ENCODE measurements at places on chromosomes 12 and 14.

DNA sequence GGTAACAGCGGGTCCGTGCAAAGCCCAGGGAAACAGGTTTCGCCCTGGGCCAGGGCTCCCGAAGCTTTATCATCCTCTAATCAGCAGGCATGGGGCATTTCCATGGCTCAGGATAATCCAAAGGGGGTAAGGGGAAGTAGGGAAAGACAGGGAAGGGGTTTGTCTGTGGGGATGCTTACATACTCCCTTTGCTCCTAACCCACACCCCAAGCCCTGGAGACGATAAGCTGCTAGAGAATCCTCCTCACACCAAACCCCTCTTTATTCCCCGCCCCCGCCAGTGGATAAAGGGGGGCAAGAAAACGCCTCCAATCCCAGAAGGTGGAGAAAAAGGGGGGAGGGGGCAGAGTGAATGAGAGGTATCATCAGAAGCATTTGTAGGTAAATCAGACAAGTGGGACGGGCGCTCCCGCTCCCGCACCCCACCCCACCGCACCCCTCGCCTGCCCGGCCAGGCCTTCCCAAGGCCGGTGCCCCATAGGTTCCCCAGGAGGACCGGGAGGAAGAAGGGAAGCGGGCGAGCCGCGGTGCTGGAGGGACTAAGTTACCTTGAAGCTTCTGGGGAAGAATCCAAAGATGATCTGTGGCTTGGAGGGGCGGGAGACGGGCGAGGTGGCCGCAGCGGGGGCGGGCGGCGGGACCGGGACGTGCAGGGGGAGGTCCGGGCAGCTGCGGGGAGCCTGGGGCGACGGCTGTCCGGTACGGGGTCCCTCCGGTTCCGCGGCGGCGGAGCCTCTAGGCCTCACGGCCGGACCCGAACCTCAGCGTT, 762 bp downstream of the PPP2R5E start:
- no peak for DNase-seq

GRCh38 chr12:119406308-119406707, 71.8 kb downstream of the CCDC60 start:
- DNase-seq: no peak

GRCh38 chr14:49691031-49691430, 1.9 kb upstream of the KLHDC1 start:
- no peak for DNase-seq

- DNase-seq: no peak
Observed at GRCh38 chr12:128797119-128798118, 26.3 kb downstream of the SLC15A4 start.

DNA sequence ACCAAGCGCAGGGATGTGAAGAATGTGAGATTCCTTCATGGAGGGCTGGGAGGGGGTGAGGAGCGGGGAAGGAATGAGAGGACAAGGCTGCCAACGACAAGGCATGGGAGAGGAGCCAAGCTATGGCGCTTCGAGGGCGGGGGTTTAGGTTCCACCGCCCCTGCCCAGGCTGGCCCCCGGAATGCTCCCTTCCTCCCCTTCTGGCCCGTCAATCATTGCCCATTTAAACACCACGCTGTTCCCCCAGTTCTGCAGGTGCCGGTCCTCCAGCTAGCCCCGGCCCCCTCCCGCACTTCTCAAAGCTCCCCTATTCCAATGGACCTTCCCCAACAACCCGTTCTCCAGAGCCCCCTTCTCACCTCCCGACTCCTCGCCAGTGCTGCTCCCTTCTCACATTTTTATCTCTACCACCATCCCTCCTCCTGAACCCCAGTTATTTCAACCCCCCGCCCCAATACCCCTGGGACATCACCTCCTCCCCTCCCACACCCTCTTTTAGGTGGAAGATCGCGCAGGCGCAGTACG, 428 bp downstream of the RNF41 start:
- no peak for DNase-seq

- peak; percentile 34 for DNase-seq
Observed at GRCh38 chr12:55830601-55831446, 1.4 kb upstream of the DNAJC14 start.

GRCh38 chr14:56501909-56502530, 77.6 kb upstream of the TMEM260 start:
- no peak for DNase-seq

DNA sequence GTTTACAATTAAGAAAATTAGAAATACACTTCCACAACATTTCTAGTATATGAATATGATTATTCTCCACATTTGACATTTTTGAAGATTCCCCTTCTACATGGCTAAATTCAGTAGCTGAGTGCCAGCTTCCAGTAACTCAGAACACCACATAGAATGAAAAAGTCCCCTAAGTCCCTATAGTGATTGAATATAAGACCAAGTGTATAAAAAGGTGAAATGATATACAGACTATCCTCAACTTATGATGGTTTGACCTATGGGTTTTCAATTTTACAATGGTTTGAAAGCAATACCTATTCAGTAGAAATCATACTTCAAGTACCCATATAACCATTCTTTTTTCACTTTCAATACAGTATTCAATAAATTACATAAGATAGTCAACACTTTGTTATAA, 15.8 kb downstream of the ATL1 start:
- no peak for DNase-seq

DNA sequence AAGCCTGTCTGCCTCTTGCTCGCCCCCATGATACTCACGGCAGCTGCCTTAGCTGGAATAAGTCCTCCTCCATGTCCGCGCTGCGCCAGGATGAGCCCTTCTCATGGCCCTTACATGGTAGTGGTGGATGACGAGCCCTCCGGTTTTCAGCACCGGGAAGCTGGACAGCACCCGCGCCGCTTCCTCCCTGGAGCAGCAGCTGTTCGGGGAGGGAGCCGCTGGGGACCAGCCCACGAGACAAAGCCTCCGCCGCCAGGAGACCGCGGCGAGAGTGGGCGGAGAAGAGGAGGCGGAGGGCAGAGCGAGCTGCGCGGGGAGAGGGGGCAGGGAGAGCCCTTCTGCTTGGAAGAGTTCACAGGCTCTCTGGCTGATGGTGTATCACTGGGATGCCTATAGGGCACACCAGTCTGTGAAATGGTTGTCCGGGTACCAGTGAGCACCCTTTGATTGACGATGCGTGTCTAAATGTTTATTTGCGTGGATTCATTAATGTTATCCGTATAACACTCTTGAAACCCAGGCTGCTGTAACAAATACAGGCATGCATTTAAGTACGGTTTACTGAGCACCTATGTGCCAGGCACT, at the start of gene SVOP:
SVOP (minus strand) TSS at position 273 of the 585 bp plus-strand sequence; CDS start at position 73, 200 bp downstream.
- no peak for DNase-seq

- no peak for DNase-seq
Observed at GRCh38 chr12:105400227-105400626, 69.7 kb downstream of the C12orf75 start.

DNA sequence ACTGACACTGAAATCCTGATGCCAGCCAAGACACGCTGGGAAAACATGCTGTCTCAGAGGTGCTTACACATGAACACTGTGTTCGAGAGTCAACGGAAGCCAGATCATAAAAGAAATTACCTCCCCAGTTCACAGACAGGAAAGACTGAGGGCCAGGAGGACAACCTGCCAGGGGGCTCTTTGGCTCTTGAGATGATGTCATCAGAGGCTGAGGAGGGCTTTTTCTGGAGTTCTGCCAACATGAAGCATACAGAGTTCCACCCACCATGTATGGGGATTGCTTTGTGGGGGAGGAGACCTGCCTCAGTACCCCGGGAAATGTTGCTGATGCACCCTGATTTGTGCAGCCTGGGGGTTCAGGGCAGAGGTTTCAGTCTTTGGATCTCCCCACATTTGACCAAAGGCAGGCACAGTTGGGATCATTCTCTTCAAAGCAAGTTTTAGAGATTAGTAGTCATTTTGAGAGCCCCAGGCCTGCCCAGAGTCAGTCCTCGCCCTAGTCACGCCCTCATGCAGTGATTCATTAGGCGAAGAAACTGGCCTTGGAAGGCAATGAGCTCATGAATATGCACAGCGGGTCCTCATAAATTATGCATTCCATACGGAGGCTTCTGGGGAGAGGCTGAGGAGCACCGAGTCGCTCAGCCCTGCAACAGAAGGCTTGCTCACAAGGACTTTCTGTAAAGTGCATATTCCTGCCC, 34.9 kb upstream of the EML1 start:
- DNase-seq: no peak

GRCh38 chr14:37198273-37198598, 499 bp downstream of the MIPOL1 start:
- DNase-seq: no peak

All from stimulated activated CD8-positive, alpha-beta memory T cell treated with anti-CD3 and anti-CD28 coated beads, Interleukin-2, amount 100 ng/mL, for 1 hour (primary cell).